ENCODE measurements at places on chromosomes 7 and 10.

DNA sequence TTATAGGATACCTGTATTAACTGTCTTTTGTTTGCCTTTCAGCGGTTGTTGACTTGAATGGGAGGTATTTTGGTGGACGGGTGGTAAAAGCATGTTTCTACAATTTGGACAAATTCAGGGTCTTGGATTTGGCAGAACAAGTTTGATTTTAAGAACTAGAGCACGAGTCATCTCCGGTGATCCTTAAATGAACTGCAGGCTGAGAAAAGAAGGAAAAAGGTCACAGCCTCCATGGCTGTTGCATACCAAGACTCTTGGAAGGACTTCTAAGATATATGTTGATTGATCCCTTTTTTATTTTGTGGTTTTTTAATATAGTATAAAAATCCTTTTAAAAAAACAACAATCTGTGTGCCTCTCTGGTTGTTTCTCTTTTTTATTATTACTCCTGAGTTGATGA, 26.6 kb downstream of the RBM17 start:
- no peak for DNase-seq

GRCh38 chr7:136914016-136914415, 45.6 kb downstream of the CHRM2 start:
- no peak for DNase-seq

GRCh38 chr10:57897611-57898010, 370.1 kb downstream of the IPMK start:
- DNase-seq, result no peak

- no peak for DNase-seq
Observed at GRCh38 chr10:97684866-97685394, 2.1 kb downstream of the AVPI1 start.

- DNase-seq, result no peak
Observed at GRCh38 chr10:91614225-91614624, 18.6 kb downstream of the PPP1R3C start.

DNA sequence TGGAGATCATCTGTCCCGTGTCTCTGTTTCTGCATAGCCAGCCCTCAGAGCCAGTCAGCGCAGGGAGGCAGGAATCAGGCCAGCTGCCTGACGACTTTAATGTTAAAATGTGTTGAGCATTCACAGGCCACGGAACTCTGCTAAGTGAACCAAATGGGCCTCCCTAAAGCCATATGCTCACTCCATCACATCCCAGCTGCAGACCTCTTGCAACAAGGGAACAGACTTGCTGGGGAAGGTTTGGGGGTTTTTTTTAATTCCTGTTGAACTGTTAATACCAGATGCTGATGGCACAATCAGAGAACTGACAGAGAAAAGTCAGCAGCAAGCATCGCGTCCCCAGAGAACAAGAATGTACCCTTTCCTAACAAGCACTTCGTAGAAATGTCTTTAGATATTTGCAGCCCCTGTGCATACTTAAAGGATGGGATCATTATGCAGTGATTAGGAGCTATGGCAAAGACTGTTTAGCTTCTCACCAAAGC, 900.4 kb upstream of the AUTS2 start:
- DNase-seq, result no peak

- no peak for DNase-seq
Observed at GRCh38 chr10:30098629-30099028, 39.2 kb upstream of the JCAD start.

GRCh38 chr10:8073691-8074416, 19.4 kb downstream of the GATA3 start:
- no peak for DNase-seq

DNA sequence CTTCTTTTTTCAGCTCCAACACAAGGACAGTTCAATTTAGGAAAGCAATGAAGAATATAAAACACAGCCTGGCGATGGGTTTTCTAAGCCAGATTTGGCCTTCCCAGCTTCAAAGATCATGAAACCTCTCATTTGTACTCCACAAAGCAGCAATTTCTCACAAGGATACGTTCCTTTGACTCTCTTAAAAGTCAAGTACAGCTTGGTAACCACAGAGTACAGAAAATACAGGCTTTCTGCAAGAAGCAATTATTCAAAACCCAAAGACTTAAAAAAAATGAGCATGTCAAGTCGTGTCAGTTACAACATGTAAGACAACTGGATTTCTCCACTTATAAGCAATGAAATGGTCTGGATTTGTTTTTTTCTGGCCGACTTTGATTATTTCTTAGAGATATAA, 321.4 kb downstream of the FGFR2 start:
- DNase-seq, result no peak

DNA sequence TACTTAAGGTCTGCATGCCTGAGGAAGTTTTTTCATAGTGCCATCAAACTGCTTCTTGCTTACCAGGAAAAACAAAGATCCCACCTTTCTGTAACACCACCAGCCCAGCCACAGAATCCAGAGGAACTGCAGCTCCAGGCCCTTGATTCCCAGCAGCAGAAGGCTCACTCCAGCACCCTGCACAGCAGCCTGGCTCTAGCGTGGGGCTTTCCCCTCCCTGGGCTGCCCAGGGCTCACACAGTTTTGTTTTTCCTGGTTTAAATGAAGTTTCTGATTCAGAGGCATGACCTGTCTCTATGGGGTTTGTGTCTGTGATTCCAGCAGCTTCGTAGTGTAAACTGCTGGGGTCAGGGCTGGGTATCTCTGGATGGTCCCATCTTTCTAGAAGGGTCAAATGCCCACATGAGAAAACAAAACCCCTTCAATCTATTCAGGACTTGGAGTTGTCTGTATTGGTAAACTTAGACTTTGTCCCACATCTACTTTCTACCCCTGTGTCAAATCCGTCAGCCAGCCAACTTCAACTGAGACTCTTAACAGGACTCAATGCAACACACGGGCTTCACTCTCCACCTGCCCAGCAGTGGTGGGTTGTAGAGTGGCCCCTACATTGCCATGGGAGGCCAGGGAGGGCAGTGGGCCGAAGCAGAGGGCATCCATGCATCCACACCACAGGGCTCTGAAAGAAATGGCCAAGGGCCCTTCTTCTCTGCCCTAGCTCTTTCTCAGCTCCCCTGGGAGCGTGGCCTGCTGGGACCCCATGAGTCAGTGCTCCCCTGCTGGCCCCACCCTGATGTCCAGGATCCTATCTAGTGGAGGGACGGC, 73.6 kb downstream of the ATXN7L1 start:
- DNase-seq, result no peak

GRCh38 chr7:28354601-28355402, 57.5 kb upstream of the CREB5 start:
- no peak for DNase-seq

DNA sequence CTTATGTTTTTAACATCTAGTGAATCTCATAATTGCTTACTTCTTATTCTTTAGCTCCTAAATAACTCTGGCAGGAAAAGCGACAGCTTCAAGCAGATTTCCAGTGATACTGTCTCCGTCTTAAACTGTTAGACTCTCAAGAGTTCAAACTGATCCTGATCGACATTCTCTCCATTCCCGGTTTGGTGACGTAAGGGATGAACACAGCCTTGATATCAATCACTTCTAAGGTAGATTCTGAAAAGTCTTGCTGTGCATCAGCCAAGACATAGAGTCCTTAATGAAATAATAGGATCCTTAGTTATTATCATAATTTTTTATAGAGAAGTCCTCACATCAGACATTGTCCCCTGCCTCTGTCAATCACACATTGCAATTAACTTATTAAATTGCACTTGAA, 534.6 kb downstream of the TFEC start:
- no peak for DNase-seq

DNA sequence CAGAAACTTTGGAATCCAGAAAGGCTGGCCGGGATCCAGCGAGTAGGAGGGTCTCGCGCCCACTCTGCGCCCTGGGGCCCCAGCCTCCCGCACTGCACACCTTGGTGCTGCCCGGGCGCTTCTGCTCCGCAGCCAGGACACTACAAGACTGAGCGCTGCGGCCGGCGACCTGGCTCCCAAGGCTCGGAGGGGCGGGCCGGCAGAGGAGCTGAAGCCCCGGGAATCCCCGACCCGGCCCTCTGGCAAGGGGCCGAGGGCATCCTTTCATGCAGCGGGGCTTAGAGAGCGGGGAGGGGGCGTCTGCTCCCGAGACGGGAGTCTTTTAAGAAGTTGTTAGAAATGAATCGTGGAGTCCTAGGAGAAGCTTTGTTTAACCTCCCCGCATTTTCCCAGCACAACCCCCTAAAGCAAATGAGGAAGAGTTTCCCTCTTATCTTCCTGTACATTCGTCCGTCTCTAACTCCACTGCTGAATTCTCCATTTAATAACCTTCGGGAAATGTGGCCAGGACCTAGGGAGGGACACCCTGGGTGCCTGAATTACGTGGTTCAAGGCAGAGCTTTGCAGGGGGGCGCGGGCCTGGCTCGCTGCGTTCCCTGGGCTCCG, 1.1 kb downstream of the VWC2 start:
- DNase-seq, result peak; percentile 3

DNA sequence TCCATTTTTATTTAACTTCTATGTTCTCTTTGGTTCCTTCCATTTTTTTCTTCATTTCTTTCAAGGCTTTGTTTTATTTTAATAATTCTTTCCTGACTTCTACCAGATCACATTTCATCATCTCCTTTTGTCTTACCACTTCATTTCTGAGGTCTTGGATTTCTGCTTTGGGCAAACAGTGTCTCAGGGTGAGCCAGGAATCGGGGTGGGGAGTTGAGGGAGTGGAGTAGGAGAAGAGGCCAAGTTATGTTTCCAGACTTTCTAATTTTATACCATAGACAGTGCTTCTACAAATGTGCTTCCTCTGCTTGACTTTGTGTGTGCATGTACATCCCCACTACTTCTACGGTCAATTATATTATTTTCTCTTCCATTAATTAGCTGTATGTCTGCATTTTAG, 112.1 kb downstream of the PRKG1 start:
- DNase-seq, result no peak

DNA sequence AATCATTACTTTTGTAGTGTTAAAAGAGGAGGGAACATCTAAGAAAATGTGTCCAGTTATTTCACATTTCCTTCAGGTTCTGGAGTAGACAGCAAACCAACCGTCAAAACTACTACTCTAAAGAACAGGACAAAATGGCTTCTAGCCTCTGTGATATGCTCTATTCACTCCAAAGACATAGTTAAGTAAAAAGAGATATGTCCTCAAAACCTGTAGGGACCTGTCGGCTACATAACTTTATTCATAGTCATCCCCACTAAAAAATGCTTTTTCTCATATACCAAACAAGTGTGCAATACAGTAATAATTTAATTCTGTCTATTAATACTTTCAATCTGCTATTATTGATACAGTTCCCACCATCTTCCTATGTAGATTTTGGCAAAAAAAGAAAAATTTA, 642.8 kb upstream of the LRRTM3 start:
- no peak for DNase-seq

GRCh38 chr10:32687116-32687515, 241.2 kb downstream of the CCDC7 start:
- no peak for DNase-seq

DNA sequence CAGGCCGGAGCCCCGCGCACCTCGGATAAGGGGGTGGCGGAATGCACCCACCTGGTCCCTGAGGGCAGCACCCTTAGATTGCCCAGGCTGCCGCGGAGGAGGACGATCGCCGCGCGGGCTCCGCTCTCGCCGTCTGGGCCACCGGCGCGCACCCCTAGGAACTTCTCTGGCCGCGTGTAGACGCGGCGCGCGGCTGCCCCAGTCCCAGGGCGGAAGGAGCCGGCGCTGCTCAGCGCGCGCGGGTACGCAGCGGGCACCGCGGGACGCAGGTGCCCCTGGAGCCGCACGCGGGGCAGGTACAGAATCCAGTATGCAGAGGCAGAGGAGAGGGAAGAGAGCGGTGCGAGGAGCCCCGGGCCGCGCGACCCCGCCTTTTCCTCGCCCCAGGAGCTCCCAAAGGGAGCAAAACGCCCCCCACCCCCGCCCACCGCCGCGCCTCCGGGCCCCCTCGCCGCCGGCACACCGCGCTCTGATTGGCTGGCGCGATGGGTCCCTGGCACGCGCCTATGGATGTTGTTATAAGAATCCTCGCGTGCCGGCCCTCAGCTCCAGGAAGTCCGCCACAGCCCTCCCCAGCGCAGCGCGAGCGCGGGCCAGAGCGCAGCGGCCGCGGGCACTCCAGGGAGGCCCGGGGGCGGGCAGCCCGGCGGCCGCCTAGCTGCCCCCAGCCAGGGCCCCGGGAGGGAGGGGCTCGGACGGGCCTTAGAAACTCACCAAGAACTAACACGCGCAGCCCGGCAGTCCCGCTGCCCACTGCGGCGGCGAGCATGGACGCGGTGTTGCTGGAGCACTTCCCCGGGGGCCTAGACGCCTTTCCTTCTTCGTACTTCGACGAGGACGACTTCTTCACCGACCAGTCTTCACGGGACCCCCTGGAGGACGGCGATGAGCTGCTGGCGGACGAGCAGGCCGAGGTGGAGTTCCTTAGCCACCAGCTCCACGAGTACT, at the start of gene PTF1A:
PTF1A (plus strand) TSS at position 549 of the 948 bp plus-strand sequence; CDS start at position 768, 219 bp downstream.
- no peak for DNase-seq

DNA sequence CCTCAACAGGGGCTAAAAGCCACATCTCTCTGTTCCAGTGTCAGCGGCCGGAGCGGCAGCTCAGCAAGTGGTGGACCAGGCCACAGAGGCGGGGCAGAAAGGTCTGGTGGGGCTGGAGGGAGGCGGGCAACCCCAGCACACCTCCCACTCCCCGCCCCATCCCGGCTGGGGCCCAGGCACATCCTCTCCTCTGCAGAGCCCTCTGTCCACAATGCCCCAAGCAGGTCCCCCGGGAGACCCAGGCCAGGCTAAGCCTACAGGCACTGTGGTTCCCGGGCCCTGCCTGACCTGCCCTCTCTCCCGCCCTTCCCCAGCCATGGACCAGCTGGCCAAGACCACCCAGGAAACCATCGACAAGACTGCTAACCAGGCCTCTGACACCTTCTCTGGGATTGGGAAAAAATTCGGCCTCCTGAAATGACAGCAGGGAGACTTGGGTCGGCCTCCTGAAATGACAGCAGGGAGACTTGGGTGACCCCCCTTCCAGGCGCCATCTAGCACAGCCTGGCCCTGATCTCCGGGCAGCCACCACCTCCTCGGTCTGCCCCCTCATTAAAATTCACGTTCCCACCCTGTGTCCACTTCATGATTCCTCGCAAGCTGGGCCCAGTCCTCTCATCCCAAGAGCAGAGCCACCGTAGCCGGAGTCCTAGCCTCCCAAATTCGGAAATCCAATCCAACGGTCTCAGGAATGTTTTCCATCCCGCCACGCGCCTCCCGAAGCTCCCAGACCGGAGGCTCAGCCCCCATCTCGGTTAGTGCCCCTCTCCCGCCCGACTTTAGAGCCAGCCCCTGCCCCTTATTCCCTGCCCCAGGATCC, 2.1 kb downstream of the ADIRF start:
- no peak for DNase-seq

DNA sequence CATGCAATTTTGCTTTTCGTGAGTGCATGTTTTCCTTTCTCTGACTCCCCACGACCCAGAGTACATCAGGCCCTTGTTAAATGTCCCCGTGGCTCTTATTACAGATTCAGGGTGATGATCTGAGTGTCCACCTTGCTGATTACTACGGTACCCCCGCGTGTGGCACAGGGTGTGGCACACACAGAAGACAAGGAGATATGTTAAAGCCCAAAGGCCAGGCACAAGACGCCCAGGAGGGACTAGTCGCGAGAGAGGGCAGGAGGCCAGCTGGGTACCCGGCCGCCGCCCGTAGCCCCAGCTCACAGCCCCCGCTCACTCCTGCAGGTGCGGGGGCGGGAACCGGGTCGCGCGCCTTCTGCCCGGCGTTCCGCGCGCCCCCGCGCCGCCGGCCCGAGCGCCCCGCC, 281 bp upstream of the EXOC6 start:
- no peak for DNase-seq

GRCh38 chr7:108001764-108002725, 916 bp downstream of the LAMB1 start:
- no peak for DNase-seq

Data from stimulated activated CD4-positive, alpha-beta T cell treated with anti-CD3 and anti-CD28 coated beads, Interleukin-2, amount 100 ng/mL, for 24 hours (primary cell).